ENCODE measurements at places on chromosomes 5 and 9.

GRCh38 chr9:20114974-20115373, 326.1 kb upstream of the SLC24A2 start:
- DNase-seq, result no peak

GRCh38 chr5:64331597-64332277, 166.1 kb downstream of the RNF180 start:
- DNase-seq, result no peak

GRCh38 chr5:82540301-82540700, 262.1 kb upstream of the RPS23 start:
- DNase-seq, result no peak

GRCh38 chr9:98867429-98868168, 60.1 kb downstream of the GALNT12 start:
- no peak for DNase-seq

DNA sequence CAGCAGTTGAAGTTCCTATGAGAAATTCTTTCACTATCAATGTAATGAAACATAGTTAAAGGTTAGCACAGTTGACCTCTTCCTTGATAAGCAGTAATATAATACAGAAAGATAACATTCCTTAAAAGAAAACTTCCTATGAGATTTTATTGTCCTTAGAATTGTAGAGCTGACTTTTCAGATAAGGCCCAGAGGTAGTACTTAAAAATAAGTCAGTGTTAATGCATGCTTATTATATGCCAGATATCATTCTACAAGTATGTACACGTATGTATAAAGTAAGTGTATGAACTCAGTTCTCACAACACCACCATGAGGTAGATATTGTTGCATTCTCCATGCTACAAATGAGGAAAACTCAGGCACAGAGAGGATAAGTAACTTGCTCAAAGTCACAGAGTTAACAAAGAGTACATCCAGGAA, 15.3 kb downstream of the AP3S1 start:
- DNase-seq, result no peak

DNA sequence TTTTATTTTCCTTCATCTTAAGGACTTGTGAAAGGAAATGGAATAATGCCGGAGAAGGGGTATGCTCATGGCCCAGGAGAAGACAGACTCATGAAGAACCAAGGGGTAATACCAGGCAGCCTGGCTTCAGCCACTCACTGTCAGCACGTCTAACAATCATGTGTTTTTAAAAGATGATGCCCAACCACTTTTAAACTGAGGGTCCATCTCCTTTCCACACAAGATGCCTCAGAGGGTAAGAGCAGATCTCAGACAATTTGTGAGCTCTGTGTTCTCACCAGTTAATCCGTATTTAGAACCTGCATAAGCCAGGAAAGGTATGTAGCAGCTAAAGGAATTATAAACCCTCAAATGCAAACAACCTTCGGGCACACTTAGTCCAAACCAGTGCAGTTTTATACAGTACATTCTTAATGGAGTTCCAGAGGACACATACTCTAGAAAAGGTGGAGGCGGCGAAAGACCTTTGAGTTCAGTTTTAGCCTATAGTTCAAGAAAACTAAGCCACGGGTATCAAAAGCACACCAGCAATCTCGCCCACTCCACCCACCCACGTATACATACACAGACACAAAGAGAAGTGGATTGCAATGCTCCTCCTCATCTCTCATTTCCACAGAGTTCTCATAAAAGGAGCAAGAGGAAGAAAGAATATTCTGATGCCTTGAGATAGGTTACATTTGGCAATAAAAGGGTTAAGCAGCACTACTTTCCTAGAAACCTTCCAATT, 2.6 kb downstream of the DIAPH1 start:
- no peak for DNase-seq

DNA sequence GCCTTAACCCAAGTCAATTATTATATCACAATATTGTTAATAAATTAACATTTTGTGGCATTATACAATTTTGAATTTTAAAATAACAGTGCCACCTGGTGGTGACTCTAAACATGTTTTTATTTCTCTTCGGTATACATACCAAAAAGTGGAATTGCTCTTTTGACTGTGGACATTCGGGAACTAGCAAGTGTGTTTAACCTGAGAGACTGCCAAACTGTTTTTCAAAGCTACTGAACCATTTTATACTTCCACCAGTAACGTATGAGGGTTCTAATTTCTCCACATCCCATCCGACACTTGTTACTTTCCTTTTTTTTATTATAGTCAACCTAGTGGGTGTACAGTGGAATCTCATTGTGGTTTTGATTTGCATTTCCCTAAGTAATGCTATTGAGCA, 18.3 kb upstream of the HSDL2 start:
- DNase-seq, result peak; percentile 39

- no peak for DNase-seq
Observed at GRCh38 chr5:145984072-145984471, 47.7 kb downstream of the SH3RF2 start.

DNA sequence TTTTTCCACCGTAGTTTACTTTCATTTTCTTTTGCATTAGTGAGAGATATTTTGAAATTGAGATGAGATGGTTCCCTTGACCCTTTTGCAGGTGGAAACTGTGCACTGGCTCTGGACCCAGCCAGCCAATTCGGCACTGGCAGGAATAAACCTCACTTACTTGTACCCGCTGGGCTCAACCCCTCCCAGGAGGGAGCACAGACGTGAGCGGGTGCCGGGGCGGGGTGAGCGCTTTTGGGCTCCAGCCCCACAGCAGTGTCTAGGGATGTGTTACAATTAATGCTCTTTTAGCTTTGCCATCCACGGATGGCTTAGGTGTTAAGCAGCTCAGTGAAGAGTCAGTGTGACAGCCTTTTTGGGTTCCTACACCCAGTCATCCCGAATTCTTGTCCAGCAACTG, 766.1 kb upstream of the CHD1 start:
- no peak for DNase-seq

DNA sequence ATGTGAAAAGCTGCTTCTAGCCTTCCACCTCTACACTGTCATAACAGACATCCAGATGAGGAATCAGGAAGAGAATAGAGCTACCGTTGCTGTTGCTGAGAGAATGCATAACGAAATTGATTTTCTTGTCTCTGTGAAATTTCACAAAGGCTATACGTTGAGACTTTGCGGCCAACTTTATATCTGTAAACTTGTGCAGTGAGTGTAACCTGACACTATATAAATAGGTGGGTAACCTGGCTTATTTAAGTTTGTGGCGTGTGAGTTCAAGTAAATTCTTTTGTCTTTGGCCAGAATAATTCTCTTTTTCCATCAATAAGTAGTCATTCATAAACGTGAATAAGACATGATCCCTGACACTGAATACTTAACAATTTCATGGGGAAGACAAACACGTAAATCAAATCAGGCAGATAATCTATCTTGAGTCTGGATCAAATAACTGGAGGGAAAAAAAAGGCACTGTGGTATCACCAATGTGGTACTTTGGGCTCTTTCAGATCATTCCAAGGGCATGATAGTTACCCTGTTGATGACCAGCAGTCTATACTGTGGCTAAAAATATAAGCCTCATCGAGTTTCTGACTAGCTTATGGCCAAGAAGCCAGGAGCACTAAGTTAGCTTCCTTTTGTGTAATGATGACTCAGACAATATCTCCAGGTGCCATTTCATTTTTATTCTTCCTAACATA, 98.2 kb upstream of the RASA1 start:
- no peak for DNase-seq

DNA sequence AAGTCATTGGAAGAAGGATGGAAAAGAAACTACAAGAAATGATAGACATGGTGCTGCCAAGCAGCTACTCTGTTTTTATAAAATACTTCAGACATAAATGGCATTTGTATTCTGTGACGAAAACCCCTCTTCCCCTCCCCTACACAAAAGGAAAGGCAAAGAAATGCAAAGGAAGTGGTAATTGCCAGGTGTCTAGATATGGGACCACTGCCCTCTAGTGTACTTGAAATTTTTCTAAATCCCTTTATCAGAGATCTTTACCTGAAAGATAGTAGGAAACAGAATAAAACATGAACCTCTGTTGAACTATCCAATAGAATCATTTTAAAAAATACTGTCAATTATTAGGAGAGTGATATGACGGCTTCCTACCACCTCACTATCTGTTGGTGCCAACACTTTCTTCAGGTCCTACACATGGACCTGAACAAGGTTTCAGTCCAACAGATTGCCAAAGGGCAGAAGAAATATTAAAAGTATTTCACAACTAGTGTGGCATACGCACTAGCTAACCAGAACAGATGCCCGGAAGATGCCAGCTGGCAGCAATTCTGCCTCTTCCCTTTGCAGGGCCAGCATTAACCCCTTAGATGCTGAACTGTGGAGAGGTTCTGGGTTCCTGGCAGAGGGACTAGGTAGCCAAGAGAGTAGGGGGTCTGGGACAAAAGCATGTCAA, 104.1 kb downstream of the TSSK1B start:
- peak; percentile 8 for DNase-seq
